ENCODE measurements at places on chromosomes 2 and 18.

DNA sequence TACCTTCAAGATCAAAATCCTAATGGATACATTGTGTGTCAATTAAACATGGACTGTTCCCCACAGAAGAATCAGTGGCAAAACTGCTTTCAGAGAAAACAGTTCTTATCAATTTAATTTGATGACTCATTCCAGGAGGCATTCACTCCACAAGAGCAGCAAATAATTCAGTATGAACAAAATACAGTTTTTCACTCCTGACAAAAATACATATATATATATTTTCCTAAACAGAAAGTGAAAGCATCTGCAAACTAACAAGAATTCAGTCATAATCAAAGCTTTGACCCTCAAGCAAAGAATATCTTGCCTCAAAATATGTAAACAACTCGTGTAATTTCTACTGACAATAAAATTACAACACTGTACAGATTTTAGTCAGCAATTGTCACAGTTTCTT is 685.1 kb upstream of the SLC8A1 start:
- no peak for DNase-seq

- DNase-seq, result no peak
These were observed 50.5 kb downstream of the OSBPL6 start for GRCh38 chr2:178244777-178245176.

DNA sequence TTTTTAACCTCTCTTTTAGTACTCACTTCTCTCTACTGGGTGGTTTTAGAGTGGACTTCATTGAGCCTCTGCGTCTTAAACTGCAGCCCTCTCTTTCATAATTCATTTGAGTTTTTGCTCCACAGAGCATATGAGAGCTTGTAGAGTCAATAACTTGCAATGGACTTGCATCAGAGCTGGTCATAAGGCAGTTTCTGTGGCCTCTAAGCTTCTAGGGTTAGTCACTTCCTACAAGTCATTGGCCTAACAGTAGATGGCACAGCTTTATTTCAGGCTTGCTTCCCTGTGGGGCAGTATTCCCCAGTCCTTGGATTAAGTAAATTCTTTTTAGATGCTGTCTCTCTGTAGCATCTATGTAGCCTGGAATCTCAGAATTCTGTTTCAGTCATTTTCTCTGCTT is 1435.7 kb downstream of the LRP1B start:
- DNase-seq, result peak; percentile 24

- DNase-seq, result peak; percentile 30
These were observed 20.4 kb downstream of the TSHZ1 start for GRCh38 chr18:75231053-75231406.

DNA sequence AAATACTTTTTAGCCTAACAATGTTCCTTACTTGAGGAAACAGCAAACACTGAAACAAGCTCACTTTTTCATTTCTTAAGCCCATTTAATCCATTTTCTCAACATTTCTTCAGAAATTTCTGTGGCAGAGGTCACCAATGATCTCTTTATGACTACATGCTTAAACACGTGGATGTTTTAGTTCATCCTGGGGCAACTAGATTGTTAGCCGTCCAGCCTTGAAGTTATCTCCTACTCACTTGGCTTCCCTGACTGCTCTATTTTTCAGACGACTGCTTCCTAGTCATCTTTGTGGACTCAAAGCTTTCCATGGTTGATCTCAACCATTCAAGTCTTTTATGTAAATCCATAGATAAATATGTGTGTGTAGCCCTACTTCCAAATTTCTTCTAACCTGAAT is 24.1 kb downstream of the CD302 start:
- DNase-seq, result no peak

- no peak for DNase-seq
These were observed 177.6 kb upstream of the BCL2L11 start for GRCh38 chr2:110943070-110943634.

DNA sequence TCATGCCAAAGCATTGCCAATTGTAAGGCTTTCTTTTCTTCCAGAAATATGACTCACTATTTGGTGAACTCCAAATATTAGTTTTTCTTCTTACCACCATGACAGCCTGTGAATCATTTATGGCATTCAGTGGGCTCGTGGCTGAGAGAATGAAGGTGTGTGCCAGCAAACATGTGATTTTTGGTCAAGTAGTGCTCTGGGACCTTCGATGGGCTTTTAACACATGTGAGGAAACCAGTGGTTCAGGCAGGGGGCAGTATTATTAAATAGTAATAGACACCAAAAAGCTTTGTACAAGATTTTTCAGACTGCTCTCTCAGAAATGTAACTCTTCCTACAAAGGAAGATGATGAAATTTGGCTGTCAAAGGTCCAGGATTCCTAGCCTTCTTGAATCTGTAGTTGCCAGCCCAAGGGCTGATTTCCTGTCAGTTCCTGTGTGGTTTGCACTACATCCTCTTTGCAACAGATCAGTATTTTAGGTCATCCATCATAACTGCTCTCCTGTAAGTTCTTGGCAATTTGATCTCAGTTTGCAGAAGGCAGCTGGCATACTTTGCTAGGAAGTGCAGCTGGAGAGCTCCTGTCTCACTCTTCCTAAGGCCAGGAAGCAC is 64.3 kb downstream of the BABAM2 start:
- no peak for DNase-seq

- DNase-seq, result peak; percentile 64
These were observed 1.3 kb downstream of the SPTBN1 start for GRCh38 chr2:54457323-54458023.

- no peak for DNase-seq
These were observed 60.1 kb upstream of the SKOR2 start for GRCh38 chr18:47311585-47311984.

DNA sequence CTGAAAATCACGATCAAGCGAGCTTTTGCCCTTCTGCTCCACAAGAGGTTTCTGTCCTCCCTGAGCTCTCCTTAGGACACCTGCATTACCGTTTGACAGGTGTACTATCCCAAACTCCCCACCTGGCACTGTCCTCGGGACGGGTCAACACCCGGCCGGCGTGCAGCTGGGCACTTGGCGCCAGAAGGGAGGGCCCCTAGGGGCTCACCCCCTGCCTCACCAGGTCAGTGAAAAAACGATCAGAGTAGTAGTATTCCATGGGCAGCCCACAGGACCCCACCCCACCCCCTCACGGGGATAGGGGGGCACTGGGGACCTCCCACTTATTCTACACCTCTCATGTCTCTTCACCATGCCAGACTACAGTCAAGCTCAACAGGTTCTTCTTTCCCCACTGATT is 117.6 kb upstream of the ANKRD30BL start:
- DNase-seq, result no peak

- no peak for DNase-seq
These were observed 146.7 kb downstream of the MREG start for GRCh38 chr2:215866606-215867005.

DNA sequence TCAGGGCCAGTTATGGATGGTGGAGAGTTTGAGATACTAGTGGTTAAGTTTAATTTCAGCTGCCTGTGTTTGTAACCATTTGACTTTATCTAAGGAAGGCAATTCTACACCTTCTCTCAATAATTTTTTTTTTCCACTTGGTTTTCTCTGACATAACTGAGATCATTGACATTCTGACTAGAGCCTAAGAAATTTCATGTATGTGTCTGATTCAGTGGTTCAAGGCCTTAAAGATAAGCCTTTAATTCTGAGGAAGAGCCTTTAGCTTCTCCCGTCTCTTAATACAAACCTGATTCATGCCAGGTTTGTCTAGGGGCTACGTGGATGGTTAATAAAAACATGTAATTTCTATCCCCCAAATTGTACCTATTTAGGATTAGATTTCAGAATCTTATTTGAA is 971.4 kb downstream of the DPP10 start:
- DNase-seq, result no peak

- DNase-seq, result no peak
These were observed 86.0 kb downstream of the COL3A1 start for GRCh38 chr2:189060096-189060642.

GRCh38 chr2:170436077-170436943 is 258.4 kb downstream of the MYO3B start:
- no peak for DNase-seq

GRCh38 chr2:165558832-165559231 is 89.3 kb downstream of the CSRNP3 start:
- DNase-seq, result no peak

DNA sequence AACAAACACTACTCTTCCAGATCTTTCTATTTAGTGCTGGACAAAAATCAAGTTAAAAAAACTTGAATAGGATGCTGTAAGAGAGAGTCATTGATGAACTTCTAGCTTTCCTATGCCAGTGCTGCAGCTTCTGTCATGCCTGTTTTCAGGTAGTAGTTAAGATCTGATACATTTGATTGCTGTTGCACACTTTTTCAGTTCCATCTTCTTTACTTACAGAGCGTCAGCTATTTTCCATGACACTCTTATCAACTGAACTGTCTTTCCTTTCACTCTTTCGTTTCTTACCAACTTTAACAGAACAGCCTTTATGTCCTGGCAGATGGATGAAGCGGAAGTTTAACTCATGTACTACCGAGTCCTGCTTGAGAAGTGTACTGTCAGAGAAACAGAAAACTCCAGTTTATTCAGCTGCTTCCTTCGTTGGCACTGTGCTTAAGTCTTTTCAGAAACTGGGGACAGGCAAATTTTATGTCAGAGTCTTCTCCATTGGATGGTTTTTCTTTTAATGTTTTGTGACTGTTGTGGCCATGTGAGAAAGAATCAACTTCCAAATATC is 145.9 kb upstream of the KLHL14 start:
- DNase-seq, result no peak

GRCh38 chr18:6368017-6368416 is 46.7 kb downstream of the L3MBTL4 start:
- no peak for DNase-seq

DNA sequence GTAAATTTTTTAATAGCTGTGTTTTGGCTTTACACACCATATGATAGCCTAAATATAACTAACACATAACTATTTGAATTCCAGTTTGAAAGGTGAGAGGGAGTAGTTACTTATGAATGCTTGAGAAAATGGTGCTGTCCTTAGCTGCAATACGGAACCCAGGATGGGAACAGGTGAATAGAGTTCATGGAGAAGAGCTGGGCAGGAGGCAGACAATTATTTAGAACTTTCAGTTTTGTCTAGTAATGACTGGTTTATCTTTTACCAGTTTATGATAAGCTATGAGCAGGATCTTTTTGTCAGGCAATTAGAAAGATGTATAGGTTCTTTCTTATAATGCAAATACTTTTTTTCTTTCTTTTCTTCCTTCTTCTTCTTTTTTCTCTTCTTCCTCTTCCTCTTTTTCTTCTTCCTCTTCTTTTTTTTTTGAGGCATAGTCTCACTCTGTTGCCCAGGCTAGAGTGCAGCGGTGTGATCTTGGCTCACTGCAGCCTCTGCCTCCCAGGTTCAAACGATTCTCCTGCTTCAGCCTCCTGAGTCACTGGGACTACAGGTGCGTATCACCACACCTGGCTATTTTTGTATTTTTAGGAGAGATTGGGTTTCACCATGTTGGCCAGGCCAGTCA is 25.9 kb downstream of the UBR3 start:
- DNase-seq, result no peak

GRCh38 chr2:143802871-143803650 is 673.8 kb downstream of the ARHGAP15 start:
- DNase-seq, result no peak

DNA sequence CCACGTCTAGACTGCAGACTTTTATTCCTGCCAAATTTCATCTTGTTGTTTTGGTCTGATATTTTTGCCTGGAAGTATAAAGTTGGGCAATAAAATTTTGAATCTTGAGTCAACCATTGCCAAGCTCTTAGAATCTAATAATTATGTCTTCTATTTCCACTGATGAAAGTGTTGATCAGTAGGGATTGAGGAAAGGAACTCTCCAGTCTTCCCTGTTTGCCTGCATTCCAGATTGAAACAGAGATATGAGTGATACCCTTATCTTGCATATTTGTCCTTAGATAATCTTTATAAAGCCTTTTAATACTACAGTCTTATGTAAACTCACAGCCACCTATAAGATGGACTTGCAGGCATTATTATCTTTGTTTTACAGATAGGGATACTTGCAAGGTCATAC is 45.5 kb upstream of the UBE2E3 start:
- DNase-seq, result no peak

- DNase-seq, result no peak
These were observed 265.4 kb downstream of the ZNF385B start for GRCh38 chr2:179596018-179596417.

DNA sequence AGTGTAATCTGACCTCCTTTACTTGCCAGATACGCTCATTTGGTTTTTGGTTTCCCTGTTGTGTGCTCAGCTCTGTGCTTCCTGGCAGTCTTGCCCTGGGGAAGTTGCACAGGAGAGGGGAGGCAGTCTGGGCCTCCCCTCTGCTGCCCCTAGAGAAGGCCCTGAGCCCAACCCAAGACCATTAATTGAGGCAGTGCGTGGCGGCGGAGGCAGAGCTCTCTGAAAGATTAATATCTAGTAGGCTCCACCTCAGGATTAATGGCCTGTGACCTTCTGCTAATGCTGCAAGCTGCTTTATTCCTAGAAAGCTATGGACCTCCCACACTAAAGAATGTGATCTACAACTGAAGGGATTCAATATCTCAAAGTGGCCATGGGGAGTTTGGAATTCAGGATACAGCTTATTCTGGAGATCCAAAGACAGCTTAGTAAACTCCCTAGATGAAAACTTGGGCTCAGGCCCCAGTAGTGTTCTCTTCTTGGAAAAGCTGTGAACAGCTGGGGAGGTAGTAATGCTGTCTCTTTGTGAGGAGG is 41.4 kb upstream of the MAPRE2 start:
- DNase-seq, result no peak

GRCh38 chr2:198753101-198753500 is 704.6 kb downstream of the SATB2 start:
- DNase-seq, result no peak

DNA sequence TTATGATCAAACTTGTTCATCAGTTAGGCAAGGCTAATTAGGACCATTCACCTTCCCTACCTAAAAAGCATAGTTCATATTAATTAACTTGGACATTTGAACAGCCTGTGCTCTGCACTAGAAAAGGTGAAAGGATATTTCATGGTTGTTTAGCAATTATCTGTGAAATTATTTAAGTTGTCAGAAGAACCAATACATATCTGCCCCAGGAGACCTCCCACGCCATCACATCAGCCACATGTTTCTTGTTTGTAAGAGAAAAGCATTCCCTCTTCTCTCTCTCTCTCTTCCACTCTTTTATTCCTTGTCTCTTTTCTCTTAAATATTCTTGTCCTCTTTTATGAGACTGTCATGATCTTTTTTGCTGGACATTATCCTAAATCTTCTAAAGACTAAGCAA is 282.0 kb upstream of the RND3 start:
- DNase-seq, result no peak

- DNase-seq, result no peak
These were observed 193.3 kb downstream of the ANKRD30B start for GRCh38 chr18:14941256-14941655.

- DNase-seq, result no peak
These were observed 300.5 kb downstream of the INSIG2 start for GRCh38 chr2:118388771-118389170.

DNA sequence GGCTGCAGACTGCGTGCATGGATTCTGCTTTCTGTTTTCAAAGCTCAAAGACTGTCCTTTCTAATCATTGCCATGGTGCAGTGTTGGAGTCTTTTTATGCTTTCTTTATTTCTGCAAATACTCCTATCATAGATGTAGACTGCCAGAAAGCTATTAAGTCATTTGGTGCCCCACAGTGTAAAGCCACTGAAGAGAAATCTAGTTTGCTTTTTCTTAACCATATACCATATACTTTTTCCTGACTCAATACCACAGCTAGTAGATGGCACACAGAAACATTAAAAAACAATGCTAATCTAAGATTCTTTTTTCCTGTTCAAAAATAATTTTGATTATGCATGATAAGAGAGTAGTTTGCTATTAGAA is 109.9 kb upstream of the RAB27B start:
- DNase-seq, result no peak
